ENCODE measurements at places on chromosomes 4 and X. TPM values are rescaled to one million over a fixed set of nuclear protein-coding genes. Genes with fewer than 3 reads are reported as not detected.
A peak's percentile ranks its signal among the peaks of the same experiment; 100 is the strongest.

DNA sequence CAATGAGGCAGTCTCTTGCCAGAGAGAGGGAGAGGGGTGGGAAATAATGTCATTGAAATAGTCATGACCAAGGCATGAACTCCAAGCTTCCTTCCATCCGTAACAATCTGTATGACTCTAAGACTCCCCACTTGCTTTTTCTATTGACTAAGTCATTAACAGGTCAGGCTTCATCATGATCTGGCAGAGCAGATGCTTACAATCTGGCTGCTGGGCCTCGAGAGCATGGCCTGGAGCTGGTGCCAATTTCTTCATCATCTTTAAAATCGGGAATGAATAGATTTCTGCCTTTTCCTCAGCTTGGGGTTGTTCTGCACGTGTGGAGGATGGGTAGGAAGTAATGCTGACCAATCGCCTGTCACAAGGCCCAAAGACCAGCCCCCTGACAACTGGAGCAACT is 280.6 kb upstream of the CLNK start:
- H3K36me3 ChIP-seq: no peaks in the 10 kb centered on the region
- H3K27me3 ChIP-seq: peaks cover 4% of the 10 kb centered on the region
- H3K4me3 ChIP-seq: no peak overlapping the region
- H3K27ac ChIP-seq: no peak overlapping the region

DNA sequence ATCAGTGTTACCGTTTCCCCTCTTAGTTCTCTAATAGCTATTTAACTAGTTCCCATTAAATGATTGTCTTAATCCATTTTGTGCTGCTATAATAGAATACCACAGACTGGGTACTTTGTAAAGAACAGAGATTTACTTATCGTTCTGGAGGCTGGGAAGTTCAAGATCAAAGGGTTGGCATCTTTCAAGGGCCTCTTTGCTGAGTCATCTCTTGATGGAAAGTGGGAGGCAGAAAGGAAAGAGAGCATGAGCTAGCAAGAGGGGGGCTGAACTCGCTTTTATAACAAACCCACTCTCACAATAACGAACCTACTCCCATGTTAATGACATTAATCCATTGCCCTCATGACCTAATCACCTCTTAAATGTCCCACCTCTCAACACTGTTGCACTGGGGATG is 17.4 kb upstream of the NKX3-2 start:
- DNase-seq: no peak
- H3K36me3 ChIP-seq: no peaks in the 10 kb centered on the region
- no peaks in the 10 kb centered on the region for H3K27me3 ChIP-seq
- H3K4me3 ChIP-seq: no peak overlapping the region
- peaks cover 4% of the 10 kb centered on the region for H3K4me1 ChIP-seq
- H3K27ac ChIP-seq: no peak overlapping the region

GRCh38 chr4:88858752-88859151 is 161.1 kb upstream of the NAP1L5 start:
- no peak for DNase-seq
- H3K27ac ChIP-seq: peak overlapping the region; percentile 1
- H3K4me3 ChIP-seq: no peak overlapping the region
- no peaks in the 10 kb centered on the region for H3K36me3 ChIP-seq

TEC gene
- 3.5 TPM for total RNA-seq

DNA sequence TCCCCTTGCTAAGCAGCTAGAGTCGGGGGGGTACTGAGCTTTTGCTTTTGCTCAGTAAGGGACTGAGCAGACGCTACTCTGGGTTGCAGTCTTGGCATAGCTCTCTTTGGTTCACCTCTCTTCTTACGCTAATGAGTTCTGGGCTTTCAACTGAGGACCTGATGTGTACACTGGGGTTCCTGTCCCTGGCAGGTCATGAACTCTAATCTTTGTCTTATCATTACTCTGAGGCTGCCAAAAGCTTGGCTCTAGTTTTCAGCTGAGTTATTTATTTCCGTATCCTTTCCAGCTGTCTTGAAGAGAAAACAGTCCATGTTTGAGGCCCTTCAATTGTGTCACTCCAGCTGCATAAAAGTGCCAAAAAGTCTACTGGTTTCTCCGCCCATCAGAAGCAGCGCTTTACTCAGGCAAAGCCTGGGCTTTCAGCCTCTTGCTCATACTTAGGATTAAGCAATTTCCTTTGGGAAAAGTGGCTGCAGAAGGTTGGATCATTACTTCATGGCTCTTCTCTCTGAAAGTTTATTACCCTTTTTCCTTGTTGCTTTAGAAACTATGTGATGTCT is 121.0 kb upstream of the STOX2 start:
- H3K4me1 ChIP-seq: peaks cover 15% of the 10 kb centered on the region
- no peak overlapping the region for H3K4me3 ChIP-seq
- H3K36me3 ChIP-seq: no peaks in the 10 kb centered on the region
- no peaks in the 10 kb centered on the region for H3K27me3 ChIP-seq
- H3K27ac ChIP-seq: peak overlapping the region; percentile 50

TMEM154 gene
- 1.2 TPM for total RNA-seq

CNKSR2 gene
- 11.2 TPM for total RNA-seq

- no peak for DNase-seq
- H3K4me1 ChIP-seq: peaks cover 9% of the 10 kb centered on the region
- no peak overlapping the region for H3K4me3 ChIP-seq
These were observed 191.7 kb downstream of the PRDM5 start for GRCh38 chr4:120730777-120731320.

DNA sequence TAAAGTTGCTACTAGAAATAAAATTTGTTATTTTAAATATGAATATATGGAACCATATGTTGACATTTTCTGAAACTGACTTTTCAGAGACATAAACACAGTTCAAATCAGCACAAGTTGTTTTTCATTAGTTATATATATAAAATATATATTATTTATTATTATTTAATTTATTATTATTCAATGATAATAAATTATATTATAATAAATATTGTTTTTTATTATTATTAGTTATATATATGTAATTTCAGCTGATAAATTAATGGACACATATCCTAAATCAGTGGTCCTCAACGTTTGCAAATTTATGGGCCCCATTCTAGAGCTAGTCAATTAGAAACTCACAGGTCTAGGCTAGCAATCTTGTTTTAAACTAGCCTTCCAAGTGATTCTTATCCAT is 809.3 kb downstream of the C4orf33 start:
- no peak overlapping the region for H3K4me3 ChIP-seq
- H3K4me1 ChIP-seq: no peaks in the 10 kb centered on the region
- DNase-seq: no peak
- no peaks in the 10 kb centered on the region for H3K36me3 ChIP-seq
- no peaks in the 10 kb centered on the region for H3K27me3 ChIP-seq

- H3K27ac ChIP-seq: no peak overlapping the region
- H3K4me3 ChIP-seq: no peak overlapping the region
- DNase-seq: no peak
These were observed 545.6 kb upstream of the LCORL start for GRCh38 chr4:18566970-18567799.

- H3K4me3 ChIP-seq: no peak overlapping the region
- H3K27me3 ChIP-seq: no peaks in the 10 kb centered on the region
- DNase-seq: no peak
- no peaks in the 10 kb centered on the region for H3K4me1 ChIP-seq
- no peak overlapping the region for H3K27ac ChIP-seq
These were observed 289.7 kb downstream of the STK32B start for GRCh38 chr4:5340991-5341451.

DNA sequence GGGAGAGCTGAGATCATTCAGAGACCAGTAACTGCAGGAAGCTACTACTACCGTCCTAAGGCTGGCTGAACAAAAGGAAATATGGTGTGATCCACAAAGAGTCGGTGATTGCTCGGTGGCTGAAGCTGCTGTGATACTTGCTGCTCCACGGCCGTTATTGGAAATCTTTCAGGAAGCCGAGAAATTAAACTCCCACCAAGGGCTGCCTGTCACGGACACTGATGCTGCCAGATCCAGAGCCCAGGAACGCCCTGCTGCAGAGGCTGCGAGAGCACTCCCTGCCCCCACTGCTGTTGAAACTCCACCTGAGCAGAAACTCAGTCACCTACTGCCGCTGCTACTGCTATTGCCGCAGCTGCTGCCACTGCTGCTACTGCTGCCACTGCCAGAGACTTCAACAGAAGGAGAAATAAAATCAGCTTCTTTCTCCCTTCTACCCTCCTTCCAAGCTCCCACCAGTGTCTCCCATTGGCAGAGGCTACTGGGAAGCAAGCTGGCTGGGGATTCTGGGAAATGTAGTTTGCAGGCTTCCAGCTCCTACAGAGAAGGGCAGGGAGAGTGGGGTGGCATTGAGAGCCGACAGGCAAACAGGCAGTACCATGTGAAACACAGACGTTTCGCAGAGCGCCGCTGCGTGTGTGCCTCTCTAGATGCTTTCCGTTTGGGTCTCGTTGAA is 126.0 kb upstream of the ENPP6 start:
- DNase-seq: no peak
- H3K4me3 ChIP-seq: peak overlapping the region; percentile 88
- H3K36me3 ChIP-seq: no peaks in the 10 kb centered on the region

EPHA5 gene
- 0.75 TPM for total RNA-seq

DNA sequence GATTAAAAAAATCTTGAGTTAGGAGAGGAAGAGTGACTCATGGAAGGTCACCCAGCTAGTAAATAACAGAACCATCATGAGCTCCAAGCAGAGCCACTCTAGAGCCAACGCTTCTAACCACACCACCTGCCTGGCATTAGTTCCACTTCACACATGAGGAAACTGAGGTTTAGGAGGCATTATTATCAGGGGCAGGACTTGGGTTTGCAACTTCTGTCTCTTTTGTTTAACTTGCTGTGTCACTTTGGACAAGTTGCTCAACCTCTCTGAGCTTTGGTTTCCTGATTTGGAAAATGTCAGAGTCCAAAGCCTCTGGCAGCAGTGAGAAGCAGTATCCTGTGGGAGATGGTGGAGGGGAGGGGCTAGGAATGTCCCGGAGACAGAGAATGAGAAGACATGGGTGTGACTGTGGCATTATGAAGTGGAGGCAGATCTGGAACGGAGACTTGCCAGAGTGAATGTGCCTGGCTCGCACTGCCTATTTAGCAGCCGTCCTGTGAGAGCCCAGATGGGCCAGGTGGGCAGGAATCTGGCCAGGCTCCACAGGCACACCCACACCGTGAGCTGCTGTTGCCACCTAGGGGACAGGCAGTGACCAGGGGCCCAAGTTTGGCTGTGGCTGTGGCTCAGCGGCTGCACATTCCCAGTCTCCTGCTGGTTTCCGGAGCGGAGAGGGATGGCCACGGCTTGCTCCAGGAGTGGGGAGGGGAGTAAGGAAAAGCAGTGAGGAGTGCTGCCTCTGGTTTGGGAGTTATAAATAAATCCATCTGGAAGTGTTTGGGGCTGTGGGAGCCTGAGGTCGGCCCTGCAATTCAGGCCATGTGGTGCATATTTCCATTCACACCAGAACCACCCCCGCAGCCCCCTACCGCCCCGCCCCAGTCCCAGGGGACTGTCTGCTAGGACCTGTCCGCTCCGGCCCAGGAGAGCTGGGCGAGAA is 93.4 kb downstream of the NHSL2 start:
- no peak for DNase-seq
- H3K4me3 ChIP-seq: no peak overlapping the region
- H3K36me3 ChIP-seq: no peaks in the 10 kb centered on the region
- H3K4me1 ChIP-seq: peaks cover 18% of the 10 kb centered on the region

DNA sequence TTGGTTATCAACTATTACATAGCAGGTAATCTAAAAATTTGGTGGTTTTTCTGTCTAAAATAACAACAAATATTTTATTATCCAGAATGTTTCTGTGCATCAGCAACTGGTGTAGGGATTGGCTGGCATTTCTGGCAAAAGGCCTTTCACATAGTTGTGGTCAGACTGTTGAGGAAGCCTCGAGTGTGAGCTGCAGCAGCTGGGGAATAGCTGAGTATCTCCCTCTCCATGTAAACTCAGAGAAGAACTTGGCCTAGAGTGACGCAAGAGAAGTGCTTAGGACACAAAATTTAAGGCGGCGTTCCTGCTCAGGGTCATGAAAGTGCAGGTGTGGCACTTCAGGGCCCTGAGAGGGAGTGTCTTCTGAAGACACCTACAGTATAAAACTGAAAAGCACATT is 558.9 kb downstream of the SPOCK3 start:
- peaks cover 3% of the 10 kb centered on the region for H3K4me1 ChIP-seq
- DNase-seq: no peak
- H3K4me3 ChIP-seq: no peak overlapping the region
- no peaks in the 10 kb centered on the region for H3K36me3 ChIP-seq
- no peak overlapping the region for H3K27ac ChIP-seq

TMEM185A gene
- 29.9 TPM for total RNA-seq

DNA sequence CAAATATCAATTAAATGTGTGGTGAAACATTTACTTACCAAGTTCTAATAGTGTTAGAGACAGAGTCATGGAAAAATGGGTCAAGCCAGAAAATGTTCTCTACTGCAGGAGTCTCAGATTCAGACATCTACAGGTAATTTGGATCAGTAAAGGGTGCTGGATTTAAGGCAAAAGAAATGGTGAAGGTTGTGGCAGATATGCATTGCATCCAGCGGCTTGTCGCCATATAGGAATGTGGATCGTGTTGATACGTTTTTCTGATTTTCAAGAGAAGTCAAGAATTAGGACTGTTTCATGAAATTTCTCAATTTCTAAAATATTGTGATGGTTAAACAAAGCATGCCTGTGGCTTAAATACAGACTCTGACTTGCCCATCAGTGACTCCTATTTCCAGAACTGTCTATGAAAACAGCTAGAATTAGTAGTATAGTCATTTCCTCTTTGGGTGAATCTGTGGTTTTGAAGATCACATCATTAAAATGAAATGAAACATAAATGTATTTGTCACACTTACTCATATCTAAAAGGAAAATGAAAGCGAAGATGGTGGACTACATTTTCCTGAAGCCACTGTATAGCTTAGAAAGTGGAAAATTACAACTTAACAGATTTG is 110.1 kb upstream of the VEGFC start:
- no peak overlapping the region for H3K4me3 ChIP-seq
- no peaks in the 10 kb centered on the region for H3K27me3 ChIP-seq
- H3K36me3 ChIP-seq: no peaks in the 10 kb centered on the region
- no peak overlapping the region for H3K27ac ChIP-seq

AP1AR gene
- 15.3 TPM for total RNA-seq

DNA sequence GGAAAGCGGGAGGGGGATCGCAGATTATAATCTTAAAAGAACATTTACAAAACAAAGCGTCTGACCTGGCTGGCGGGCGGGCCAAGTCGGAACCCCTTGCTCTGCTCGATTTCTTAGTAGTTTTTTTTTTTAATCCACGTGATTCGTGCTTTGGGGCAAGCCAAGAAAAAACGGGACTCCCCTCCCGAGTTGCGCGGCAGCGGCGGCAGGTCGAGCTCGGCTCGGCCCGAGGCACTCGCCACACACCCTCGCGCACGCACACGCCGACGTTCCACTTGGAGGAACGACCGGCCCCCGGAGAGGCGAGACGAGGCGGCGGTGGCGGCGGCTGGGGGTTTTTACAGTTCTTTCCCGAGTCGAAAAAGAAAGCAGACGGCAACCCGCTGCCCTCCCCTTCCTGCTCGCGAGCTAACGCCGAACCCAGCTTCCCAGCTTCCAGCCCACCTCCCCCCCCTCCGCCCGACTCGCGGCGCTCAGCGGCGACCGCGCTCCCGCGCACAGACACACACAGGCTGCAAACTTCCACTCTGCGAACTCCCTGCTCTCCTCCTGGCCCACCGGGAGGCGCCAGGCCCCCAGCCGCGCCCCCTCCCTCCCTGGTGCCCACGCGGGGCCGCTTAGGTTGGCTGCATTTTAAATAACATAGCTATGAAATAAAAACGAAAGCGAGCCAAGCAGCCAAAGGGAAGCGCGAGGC is 1.2 kb downstream of the BCOR start:
- peak overlapping the region; percentile 71 for H3K27ac ChIP-seq
- H3K4me3 ChIP-seq: peak overlapping the region; percentile 81
- H3K27me3 ChIP-seq: no peaks in the 10 kb centered on the region
- DNase-seq: no peak

TLR3 gene
- 9.1 TPM for total RNA-seq

TSPAN7 gene
- 11.8 TPM for total RNA-seq

FAM9C gene
- 0.44 TPM for total RNA-seq

NHSL2 gene
- total RNA-seq: 22.8 TPM
